ENCODE measurements at places on chromosomes 3 and 15. TPM values are rescaled to one million over a fixed set of nuclear protein-coding genes. Genes with fewer than 3 reads are reported as not detected.

Gene SETD5
- 38.9 TPM for total RNA-seq

Gene NAA50
- total RNA-seq = 194 TPM

Gene RAD18
- total RNA-seq = 4.3 TPM

Gene KCNMB3
- 1.1 TPM for total RNA-seq

Gene RAD51
- 1.6 TPM for total RNA-seq

Gene SMCO1
- total RNA-seq = not detected

All from smooth muscle cell of bladder (primary cell).